ENCODE measurements at places on chromosomes 3 and 15.

GRCh38 chr15:74369084-74369745 lies 1.8 kb upstream of the CYP11A1 start:
- no peak for DNase-seq

- DNase-seq: no peak
Measured at GRCh38 chr15:29534378-29534777, 264.8 kb upstream of the NSMCE3 start.

DNA sequence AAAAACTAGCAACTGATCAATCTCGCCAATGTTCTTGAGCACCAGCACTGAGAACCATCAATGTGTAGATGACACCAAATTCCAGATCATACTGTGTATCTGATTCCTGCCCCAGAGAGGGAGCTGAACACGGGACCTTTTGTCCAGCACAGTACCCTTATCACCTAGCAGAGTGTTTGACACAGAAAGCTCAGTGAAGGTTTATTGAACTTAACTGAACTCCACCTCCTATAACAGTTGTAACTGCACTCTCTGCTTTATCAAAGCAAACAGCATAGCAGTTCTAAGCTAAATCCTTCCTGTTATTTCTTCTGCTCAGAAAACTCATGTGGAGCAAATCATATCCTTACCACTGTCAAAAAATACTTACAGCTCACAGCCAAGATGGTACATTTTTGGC lies 183.4 kb upstream of the SLCO3A1 start:
- no peak for DNase-seq

- DNase-seq: no peak
Measured at GRCh38 chr3:112090887-112091586, 4.8 kb downstream of the C3orf52 start.

GRCh38 chr3:71304684-71305083 lies 278.8 kb downstream of the FOXP1 start:
- peak; percentile 5 for DNase-seq

DNA sequence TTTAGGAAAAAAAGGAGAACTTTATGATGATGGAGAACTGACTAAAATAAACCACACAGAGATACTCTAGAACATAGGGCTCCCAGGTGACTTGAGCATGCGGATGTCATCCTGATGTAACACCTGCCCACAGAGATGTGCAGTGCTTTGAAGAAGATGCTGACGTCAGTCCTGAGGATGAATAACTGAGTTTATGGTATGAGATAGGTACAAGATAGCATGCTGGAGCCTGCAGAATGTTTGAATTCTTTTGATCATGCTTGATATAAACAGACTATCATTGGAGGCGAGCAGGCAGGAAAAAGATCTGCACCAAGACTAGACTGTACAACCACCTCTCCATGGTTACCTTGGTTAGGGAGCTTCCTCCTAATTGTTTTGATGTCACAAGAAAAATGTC lies 12.4 kb downstream of the CCR4 start:
- peak; percentile 11 for DNase-seq

- no peak for DNase-seq
Measured at GRCh38 chr3:105518203-105518602, 151.5 kb downstream of the ALCAM start.

Measured in inflammatory macrophage treated with lipopolysaccharide for 4 hours (primary cell).